Cardiac muscle cell (in vitro differentiated cells and primary cell): ENCODE measurements at places on chromosomes 6 and 20.
A peak's percentile ranks its signal among the peaks of the same experiment; 100 is the strongest.

GRCh38 chr6:37940074-37940847, 120.7 kb downstream of the ZFAND3 start:
- DNase-seq: peak; percentile 52

DNA sequence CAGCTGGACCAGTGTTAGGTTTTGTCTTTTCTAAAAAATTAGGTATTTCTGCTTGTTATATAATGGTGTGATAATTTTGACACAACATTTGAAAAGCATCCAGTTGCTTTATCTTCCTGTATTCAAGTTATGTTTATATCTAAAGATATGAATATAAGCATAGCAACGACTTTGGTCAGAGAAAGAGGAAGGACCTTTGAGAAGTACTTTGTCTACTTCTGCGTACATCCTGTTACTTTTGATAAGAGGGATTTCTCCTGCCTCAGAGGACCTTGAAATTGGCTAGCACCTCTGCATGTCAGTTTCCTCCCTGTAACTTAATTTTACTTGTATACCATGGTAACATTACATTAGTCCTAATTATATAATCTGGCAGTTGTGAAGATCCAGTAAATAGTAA, 24.8 kb downstream of the PHF20 start:
- DNase-seq: no peak

- no peak for DNase-seq
Measured at GRCh38 chr6:92114797-92115196, 1304.6 kb downstream of the EPHA7 start.

- no peak for DNase-seq
Measured at GRCh38 chr20:48680650-48681049, 147.1 kb downstream of the PREX1 start.

GRCh38 chr6:7649037-7649810, 59.2 kb downstream of the SNRNP48 start:
- no peak for DNase-seq

GRCh38 chr6:148382861-148383260, 40.2 kb downstream of the SASH1 start:
- no peak for DNase-seq

- peak; percentile 50 for DNase-seq
Measured at GRCh38 chr6:72861935-72862432, 240.1 kb downstream of the KCNQ5 start.

GRCh38 chr20:17999566-17999965, 30.7 kb downstream of the MGME1 start:
- no peak for DNase-seq

GRCh38 chr6:83430611-83431544, at the start of gene ME1:
Gene ME1 (minus strand): TSS chr6:83431051. CDS start chr6:83430954, 97 bp downstream.
- peak; percentile 88 for DNase-seq

DNA sequence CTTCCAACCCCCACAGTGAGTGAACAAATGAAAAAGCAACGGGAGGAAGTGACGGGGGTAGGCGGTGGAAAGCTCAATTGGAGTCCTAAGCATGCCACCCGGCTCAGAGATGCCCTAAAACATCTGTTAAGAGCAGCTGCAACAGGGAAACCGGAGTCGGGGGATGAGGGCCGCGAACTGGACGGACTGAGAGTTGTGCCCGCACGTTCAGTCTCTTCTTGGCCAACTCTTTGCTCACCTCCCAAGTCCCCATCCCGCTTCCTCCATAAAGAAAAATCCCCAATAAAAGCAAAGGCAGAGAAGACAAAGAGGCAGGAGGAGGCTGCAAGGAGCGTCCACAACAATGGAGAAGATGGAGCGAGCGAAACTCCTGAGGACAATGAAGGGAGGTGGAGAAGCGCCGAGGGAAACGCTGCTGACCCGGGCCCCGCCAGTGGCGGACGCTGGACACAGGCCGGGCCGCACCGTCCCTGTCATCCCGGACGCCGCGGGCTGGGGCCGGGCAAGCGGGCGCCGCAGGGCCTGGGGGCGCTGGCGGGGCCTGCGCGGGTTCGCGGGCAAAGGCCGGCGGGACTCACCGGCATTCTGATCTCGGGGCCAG, 600 bp downstream of the SEC63 start:
- peak; percentile 85 for DNase-seq

DNA sequence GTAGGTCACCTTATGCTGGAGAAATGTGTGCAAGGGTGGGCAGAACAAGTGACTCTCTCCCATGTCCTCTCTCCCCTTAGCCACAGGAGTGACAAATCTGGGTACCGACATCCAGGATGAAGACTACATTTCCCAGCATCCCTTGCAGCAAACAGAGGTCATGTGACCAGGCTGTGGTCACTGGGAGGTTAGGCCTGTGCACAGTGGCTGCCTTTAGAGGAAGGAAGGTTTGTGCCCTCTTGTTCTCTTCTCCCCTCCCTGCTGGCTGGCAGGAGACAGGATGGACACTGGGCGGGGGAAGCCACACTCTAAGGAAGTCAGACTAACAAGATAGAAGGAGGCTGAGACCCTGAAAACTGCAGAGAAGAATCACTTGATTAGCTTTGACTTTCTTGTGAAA, 360.2 kb downstream of the PREX1 start:
- DNase-seq: no peak

GRCh38 chr20:34985461-34986310, 30.0 kb downstream of the MYH7B start:
- DNase-seq: no peak

DNA sequence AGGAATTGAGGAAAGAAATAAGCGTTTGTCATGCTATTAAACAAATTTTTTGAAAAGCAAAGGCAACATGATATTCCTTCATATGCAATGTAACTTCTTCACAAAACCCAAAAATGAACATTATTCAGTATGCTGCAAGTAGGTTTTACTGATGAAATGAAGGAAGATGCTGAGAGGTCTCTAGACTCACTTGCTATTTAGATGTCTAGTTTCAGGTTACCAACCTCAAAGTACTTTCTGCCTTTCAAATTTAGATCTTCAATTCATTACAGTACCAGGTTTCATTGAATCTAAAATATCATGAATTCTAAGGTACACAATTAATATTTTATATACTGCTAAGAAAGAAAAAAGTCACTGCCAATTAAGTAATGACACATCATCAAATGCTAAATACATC, 39.9 kb downstream of the MYO6 start:
- DNase-seq: no peak
